ENCODE measurements at places on chromosomes 11 and 22. TPM values are rescaled to one million over a fixed set of nuclear protein-coding genes. Genes with fewer than 3 reads are reported as not detected.

APOA5 gene
- total RNA-seq = not detected

SCUBE2 gene
- total RNA-seq = 0.22 TPM

PGM2L1 gene
- 16.6 TPM for total RNA-seq

OR2AG2 gene
- total RNA-seq = not detected

DNA sequence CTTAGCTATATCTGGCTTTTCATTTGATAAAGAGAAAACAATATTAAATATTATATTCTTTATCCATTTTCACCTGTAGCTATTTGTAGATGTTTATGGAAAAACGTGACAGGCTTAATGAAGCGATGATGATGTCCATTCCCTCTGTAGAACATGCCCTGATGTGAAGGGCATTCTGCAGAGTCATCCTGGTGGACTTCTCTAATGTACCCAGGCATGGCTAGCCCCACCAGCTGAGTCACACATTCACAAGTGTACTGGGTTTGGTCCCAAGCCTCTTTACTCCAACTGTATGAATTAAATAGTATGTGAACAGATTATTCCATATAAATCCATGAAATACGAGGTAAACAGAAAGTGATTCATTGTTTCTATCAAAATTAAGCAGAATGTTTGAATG, 139.3 kb downstream of the CADM1 start:
- no peak for DNase-seq

- DNase-seq = no peak
Measured at GRCh38 chr11:1542267-1542666, 29.8 kb downstream of the DUSP8 start.

ADM2 gene
- 11.3 TPM for total RNA-seq

- DNase-seq = no peak
Measured at GRCh38 chr22:35839841-35840301, 122.2 kb downstream of the APOL5 start.

GRCh38 chr11:28615542-28615941, 507.4 kb downstream of the METTL15 start:
- no peak for DNase-seq

Measured in T-cell (primary cell).